Stimulated activated CD4-positive, alpha-beta T cell treated with anti-CD3 and anti-CD28 coated beads, Interleukin-12 subunit alpha, Interleukin-12 subunit beta, amount 100 ng/mL, for 4 hours (primary cell): ENCODE measurements at places on chromosomes 11 and 22.

- DNase-seq: no peak
These were observed 973.2 kb upstream of the RAG2 start for GRCh38 chr11:37571246-37571645.

DNA sequence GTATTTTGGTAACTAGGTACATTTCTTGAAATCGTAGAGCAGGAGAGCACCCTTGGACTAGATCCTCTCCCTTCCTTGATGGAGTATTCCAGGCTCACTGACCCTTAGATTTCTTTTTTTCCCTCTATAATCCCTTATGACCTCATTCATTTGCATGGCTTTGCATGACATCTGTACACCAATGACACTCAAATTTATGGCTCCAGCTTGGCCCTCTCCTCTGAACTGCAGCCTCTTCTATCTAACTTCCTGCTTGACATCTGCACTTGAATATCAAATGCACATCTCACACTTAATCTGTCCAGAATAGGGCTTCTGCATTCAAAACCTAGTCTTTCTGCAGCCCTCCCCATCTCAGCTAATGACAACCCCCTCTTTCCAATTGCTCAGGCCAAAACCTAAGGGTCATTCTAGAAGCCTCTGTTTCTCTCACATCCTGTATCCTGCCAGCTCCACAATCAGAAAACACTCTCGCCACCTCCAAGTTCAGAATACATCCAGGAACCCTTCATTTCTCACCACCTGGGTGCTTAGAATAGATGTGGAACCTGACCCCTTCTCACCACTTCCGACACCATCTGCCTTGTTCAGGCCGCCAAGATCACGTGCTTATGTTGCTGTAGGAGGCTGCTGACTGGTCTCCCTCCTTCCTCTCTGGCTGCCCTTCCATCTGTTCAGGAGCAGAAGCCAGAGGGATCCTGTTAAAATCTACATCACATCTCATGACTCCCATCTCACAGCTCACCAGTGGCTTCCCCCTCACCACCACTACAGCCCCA, 138.9 kb upstream of the MTNR1B start:
- no peak for DNase-seq

GRCh38 chr11:127136438-127136837, 135.9 kb upstream of the KIRREL3 start:
- no peak for DNase-seq

- no peak for DNase-seq
These were observed 24.8 kb downstream of the FOLR3 start for GRCh38 chr11:72160319-72160718.

GRCh38 chr11:27627979-27628378, 72.3 kb downstream of the BDNF start:
- no peak for DNase-seq

DNA sequence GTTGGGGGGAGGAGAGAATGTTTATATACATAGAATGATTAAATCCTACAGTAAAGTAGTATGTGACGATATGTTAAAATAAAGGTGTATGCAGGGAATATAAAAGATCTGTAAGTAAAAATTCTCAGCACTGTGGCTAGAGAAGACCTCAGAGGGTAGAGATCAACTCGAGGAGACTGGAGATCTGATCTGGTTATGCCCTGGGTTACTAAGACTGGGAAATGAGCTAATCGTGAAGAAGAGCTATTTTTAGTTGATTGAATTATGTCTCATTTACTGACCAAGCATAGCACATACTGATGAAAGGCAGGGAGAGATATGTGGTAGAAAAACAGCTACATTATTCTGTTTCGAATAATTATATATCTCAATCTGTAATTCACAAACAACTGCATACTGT, 42.8 kb upstream of the ALKBH3 start:
- DNase-seq: no peak

DNA sequence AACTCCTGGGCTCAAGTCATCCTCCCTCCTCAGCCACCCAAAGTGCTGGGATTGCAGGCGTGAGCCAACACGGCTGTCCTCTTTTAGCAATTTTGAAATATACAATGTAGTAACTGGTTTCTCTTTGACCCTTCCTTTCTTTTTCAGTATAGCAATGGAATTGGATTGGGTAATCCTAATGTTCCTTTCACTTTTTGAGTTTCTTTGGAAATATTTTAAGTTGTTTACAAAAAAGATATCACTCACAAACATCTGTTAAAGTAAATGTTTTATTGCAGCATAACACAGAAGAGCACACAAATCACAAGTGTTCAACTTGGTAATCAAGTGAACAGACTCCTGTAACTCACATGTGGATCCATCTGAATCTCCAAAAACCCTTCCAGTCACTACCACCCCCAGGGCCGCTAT, 44.6 kb upstream of the EP300 start:
- no peak for DNase-seq

- DNase-seq: peak; percentile 9
These were observed 65.0 kb upstream of the PTPRJ start for GRCh38 chr11:47915374-47915773.

DNA sequence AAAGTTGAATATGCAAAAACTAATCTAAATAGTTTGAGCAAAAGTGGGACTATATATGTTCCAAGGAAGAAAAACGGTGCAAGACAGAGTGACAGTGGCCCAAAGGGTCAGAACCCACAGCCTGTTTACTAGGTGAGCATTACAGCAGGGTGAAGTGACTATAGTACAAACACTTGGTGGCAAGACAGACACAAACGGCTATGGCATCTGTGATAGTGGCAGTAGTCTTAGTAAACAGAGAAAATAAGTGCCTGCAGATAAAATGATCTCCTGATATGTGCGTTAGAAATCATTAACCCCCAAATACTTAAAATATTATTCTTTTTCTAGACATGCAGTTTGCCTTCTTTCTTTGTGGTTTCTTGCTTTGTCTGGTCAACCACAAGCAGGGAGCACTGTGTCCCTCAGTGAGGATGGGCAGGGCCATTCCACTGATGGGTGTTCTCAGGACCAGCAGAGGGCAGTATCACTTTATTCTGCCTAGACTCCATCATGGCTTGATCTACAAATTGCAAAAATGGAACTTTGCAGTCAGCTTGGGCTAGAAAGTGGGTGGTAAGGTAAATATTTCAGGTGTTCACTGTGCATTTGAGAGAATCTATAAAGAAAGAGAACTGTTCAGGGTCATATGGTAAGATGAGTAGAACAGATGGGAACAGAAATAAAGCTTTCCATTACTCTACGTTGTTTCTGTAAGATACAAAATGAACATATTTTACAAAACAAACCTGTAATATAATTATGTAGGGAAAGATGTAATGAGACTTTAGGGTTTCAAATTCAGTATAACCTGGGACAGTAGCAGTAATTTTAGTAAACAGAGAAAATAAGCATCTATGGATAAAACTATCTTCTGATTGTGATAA, 198.2 kb downstream of the SWAP70 start:
- DNase-seq: peak; percentile 13

DNA sequence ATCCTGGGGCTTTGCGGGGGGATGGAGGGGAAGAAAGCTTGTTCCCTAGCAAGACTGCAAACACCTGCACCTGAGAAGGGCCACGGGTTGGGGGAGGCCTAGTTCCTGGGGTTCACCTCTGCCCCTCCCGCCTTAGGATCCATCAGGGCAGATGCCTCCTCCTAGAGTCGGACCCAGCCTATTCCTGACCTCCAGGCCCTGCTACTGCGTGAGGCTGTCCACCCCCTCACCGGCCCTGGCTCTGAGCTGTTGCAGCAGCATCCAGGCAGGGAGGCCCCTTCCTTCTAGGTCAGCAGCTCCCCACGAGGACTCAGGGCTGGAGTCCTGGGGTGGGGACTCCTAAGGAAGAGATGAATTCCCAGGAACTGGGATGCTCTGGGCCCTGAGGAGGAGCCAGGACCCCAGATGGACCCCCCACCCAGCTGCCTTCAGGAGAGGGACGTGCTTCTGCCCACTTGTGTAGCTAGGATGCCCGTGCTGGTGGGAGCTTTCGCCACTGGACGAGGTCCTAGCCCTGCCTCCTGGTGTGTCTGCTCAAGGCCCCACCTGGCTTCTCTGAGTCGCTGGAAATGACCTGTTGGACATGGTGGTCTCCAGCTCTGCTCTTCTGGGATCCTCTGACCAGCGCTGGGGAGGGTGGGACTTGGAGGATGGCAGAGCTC, 10.3 kb downstream of the MRGPRF start:
- no peak for DNase-seq

DNA sequence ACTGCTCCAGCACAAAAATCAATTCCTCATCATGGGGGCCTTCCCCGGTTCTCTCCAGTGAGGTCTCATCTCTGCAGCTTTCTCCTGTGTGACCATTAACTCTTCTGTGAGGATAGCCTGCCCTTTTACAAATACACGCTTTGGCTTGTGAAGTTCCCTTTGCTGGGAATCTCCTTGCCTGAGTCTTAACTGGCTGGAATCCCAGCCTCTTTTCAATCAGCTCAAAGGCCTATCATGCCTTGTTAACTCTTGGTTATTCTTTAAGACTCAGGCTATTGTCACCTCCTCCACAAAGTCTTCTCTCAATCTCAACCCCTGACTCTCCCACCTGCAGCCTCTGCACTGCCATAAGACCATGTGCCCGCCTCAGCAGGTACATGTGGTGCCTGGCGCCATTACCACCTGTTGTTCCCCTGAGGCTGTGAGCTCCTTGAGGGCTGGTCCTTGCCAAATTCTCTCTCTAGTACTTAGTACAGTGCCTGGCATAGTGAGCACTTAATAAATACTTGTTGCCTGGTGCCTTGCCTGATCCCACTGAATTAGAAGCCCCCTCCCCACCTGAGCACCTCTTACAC, 128.2 kb downstream of the ST3GAL4 start:
- DNase-seq: no peak

DNA sequence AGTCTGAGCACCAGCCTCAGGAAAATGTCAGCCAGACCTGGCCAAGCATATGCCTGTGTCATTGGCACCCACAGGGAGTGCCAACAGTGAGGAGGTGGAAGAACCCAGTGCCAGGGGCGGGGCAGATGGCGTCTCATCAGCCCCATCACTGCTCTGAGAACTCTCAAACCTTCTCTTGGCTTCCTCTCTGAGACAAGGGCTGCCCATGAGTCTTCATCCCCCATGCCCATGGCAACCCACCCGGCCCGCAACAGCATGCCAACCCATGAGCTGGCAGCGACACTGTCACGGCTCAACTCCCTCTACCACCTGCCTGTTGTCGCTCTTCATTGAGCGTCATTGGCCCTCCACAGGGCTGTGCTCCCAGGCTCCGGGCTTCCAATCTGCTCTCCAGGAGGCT, 340.5 kb downstream of the BUD13 start:
- DNase-seq: no peak

GRCh38 chr11:113497066-113497910, 22.1 kb upstream of the DRD2 start:
- no peak for DNase-seq

DNA sequence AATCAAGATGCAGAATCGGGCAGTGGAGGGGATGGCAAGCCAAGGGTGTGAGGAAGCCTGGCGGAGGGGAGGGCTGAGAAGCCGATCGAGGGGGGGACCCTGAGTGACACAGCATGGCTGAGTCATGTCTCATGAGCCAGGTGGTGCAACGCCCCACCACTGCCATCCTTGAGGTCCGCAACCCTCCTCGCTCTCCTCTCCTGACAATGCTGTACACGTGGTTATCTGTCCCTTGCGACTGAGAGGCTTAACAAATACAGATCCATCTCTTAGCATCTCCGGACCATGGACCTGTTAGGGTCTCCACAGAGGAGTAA, 14.2 kb downstream of the SLC22A12 start:
- DNase-seq: no peak

DNA sequence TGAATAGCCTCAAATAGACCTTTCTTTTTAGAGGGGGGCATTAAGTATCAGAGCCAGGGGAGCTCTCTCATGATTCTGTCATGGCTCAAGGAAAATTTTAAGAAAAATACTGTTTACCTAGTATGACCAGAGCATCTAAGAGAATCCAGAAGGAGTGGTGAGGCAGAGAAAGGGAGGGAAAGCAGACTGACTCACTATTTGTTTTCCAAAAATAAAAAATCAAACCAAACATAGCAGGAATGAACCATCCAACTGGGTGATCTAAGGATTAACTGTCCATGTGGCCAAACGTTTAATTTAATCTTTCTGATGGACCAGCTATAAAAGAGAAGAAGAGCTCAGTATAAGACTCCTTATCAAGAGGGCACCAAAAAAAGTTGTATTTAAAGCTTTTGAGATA, 70.8 kb downstream of the GAB2 start:
- DNase-seq: no peak

DNA sequence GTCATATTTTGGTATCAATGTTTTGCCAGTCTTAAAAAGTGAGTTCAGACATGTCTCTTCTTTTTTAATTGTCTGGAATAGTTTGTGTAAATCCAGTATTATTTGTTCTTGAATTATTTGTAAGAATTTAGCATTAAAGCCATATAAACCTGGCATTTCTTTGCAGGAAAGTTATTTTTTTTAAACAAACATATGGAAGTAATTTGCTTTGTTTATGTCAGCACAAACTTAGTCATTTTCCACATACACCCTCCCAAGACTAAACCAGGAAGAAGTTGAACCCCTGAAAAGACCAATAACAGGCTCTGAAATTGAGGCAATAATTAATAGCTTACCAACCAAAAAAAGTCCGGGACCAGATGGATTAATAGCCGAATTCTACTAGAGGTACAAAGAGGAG, 9.1 kb upstream of the CCDC81 start:
- no peak for DNase-seq

DNA sequence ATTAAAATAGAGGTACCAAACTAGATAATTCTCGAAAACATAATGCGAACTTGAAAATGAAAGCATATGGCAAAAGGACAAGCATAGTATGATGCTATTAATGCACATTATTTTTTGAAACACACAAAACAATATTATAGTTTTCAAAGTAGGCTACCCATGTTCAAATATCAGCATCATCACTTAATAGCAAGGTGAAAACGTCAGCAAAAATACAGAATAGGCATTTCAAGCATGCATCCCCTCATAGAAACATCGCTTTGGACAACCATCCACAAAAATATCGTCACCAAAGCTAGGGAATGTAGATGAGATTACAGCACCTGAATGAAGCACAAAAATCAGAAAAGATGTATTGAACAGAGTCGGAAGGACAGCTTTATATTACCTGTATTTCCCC, 814.5 kb upstream of the LRRC4C start:
- no peak for DNase-seq

DNA sequence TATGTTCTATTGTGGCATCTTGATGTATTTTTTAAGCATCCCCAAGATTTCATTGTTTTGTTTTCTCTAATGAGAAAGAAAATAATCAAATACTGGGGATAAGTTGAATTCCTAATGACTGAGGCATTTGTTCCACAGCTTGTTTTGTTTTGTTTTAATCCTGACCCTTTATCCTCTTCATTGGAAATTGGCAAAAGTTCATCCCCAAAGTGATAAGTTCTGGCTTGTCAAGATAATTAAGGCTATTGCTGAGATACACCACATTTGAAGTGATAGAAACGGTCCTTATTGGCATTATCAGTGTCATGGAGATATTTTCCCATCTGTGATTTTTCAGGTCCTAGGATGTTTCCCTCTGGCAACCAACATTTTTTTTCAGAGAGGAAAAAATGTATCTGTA, 65.0 kb downstream of the SLC36A4 start:
- no peak for DNase-seq
